ENCODE measurements at places on chromosomes 16 and 17.
A peak's percentile ranks its signal among the peaks of the same experiment; 100 is the strongest.

DNA sequence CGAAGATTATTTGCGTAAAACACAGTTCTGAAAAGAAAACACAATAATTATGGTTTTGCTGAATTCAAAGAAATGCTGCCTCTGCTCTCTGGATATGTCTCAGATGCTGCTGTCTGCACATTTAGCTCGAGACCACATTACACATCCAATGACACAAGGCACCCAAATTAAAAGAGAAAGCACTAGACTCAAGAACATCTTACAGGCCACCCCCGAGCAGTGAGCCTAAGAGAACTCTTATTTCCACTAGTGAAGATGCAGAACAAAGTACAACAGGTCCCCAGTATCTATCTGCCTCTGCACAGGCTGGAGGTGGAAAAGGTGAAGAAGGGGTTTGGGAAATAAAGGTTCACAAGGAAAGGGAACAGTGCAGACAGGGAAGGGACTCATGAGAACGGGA, 33.5 kb downstream of the GRB2 start:
- no peak for DNase-seq

DNA sequence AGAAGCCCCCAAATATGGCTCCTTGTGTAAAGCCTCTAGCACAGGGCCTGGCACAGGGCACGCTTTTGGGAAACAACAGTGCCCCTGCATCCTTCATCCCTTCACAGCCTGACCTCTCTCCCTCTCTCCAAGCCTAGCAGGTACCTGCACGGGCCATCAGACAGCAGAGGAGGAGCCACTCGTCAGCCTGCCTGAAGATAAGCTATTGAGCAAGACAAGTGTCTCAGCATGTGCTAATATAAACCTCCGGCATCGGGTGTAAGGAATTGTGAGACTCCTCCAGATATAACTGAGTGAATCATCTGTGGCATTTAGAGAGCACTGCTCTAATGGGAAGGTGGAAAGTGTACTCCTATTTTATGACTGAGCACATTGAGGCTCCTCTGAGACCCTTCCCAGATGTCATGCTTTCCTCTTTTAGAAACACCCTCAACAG, 38.3 kb downstream of the TBX4 start:
- no peak for DNase-seq

- no peak for DNase-seq
These were observed 94.1 kb downstream of the MRM3 start for GRCh38 chr17:876272-876671.

DNA sequence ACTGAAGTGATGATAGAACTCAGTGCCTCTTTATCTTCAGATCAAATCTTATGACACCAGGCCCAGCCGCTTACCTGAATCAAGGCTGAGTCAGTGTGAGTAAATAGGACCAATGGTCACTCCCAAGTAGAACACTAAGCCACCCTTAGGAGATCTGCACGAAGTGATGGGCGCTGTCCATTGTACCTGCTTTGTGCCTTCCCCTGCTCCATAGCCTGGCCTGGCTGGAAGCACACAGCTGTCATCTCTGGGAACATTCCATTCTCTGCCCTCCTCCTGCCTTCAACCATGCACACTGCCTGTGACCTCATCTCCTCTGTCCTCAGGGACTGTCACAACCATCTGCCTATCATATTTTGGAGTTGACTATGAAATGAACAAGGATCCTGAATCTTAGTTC, 279.5 kb upstream of the ASIC2 start:
- DNase-seq: no peak

GRCh38 chr16:70402916-70403659, 35.8 kb downstream of the ST3GAL2 start:
- DNase-seq: no peak

DNA sequence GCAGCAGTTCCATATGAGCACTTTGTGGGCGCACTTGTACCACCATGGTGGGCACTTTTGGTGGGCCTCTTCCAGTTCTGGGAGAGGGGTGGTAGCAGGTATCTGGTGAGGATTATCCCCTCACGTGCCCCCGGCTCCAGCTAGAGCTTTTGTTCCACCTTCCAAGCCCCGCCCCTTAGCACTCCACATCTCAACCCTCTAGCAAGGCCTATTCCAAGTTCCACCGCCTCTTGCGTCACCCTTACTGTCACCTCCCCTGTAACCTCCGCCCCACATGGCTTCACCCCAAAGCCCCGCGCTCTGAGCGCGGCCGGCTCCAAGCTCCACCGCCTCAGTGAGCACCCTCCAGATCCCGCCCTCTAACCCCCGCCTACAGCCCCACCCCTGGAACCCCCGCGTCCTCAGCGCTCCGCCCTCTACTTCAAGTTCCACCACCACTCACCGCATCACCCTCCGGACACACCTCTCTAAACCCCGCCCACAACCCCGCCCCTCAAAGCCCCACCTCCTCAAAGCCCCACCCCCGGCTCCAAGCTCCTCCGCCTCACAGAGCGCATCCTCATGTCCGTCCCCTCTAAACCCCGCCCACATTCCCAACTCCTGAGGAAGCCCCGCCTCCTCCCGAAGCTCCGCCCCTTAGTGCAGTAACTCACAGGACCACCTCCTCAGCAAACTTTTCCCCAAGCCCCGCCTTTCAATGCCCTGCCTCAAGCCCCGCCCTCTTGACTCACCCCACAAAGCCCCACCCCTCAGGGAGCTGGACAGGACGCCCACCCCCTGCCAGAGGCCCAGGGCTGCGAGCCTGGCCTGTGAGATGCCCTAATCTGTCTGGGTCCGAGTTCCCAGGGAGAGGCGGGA, 11.1 kb downstream of the SCN4A start:
- DNase-seq: no peak

GRCh38 chr16:9095656-9096397, 4.4 kb downstream of the HAPSTR1 start:
- no peak for DNase-seq

DNA sequence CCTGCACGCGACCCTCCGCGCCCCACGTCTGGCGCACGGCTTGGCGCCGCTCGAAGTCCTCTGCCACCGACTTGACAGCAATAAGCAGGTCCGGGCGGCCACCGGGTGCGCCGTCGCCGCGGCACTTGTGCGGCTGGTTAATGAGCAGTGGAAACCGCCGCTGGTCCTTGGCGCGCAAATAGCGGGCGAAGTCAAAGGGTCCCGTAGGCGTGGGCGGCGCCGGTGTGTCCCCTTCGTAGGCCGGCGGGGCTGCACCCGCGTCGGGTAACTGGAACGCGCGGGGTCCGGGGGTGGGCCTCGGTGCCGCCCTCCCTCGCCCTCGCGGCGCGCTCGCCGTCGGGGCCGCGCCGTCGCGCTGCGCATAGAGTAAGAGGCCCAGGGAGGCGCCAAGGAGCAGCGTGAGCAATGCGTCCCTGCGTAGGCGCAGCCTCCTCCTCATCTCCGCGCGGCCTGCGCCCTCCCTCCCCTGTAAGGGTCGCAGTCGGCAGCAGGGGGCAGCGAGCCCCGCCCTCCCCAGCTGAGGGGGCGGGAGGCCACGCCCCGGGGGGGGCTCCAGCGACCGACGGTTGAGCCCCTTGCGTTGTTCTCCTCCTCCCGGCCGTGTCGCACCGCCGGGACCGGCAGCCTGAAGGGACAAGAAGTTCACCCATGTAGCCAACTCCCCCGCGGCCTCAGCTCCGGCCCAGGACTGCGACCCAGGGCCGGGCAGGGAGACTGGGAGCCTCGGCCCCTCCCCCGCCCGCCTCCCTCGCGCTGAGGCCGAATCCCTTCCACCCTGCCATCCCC, 558 bp downstream of the B3GNT9 start:
- DNase-seq: peak; percentile 69

DNA sequence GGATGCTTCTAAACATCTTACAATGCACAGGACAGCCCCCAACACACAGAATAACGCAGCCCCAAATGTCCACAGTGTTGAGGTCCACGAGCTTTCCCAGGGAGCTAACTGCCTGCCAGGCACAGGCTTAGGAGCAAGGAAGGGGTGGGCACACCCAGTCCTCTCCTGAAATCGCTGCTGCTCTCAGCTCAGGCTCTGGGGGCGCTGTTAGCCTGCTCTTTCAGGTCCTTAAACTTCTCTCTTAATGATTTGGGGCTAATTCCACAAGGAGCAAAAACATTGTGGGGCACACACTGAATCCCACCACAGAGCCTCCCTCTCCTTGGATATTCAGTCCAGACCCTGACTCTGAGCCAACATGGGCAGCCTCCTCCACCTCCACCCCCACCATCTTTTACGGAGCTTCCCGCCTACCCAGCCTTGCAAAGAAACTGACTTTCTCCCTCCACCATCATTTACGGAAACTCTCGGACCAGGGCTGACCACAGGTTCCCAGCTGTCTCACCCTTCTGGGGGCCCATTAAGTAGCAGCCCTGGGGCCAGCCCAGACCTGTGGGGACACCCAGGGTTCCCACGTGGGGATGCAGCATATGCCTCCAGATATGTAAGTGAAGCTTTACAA, 1.1 kb downstream of the CD300H start:
- no peak for DNase-seq
